Heart left ventricle (tissue), 16 donors: ENCODE measurements at places on chromosomes 5 and 9. TPM values are rescaled to one million over a fixed set of nuclear protein-coding genes. Genes with fewer than 3 reads are reported as not detected.

- H3K36me3 ChIP-seq = no peaks in the 10 kb centered on the region
- no peak overlapping the region for H3K4me3 ChIP-seq
- no peaks in the 10 kb centered on the region for H3K27me3 ChIP-seq
- H3K27ac ChIP-seq = no peak overlapping the region
Observed at GRCh38 chr5:114434396-114435219, 72.7 kb downstream of the KCNN2 start.

- H3K4me3 ChIP-seq = no peak overlapping the region
- H3K36me3 ChIP-seq = no peaks in the 10 kb centered on the region
- H3K27me3 ChIP-seq = no peaks in the 10 kb centered on the region
- no peak for DNase-seq
Observed at GRCh38 chr9:4566806-4567205, 76.5 kb downstream of the SLC1A1 start.

- H3K27me3 ChIP-seq = no peaks in the 10 kb centered on the region
- peaks cover 8% of the 10 kb centered on the region for H3K4me1 ChIP-seq
- no peak for DNase-seq
- H3K4me3 ChIP-seq = no peak overlapping the region
Observed at GRCh38 chr5:83911367-83911919, 190.8 kb upstream of the HAPLN1 start.

DNA sequence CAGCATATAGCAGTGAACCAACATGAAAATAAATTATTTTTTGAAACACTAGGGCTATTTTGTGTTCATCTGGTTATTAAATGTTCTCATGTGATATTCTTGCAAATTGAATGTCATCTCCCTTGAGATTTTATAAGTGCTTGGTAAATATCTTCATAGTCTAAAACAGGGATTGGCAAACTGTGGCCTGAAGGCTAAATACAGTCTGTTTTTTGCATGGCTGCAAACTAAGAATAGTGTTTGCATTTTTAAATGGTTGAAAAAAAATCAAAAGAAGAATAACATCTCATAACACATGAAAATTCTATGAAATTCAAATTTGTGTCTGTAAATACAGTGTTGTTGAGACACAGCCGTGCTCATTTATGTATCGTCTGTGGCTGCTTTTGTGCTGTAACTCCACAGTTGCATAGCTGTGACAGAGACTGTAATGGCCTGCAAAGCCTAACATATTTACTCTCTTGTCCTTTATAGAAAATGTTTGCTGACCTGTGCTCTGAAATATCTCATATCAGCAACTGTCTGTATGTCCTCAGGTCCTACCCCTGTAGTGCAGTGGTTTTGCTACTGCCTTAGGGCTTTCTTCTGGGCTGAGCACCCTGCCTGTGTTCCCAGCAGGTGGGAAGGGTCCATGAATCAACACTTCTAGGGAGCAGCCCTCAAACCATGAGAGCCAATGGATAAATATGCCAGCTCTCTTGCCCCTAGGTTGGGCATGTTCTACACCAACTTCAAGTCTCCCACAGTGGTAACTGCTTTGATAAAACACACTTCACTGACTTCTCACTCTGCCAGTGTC, 41.7 kb upstream of the ARRDC3 start:
- H3K36me3 ChIP-seq = no peaks in the 10 kb centered on the region
- H3K4me1 ChIP-seq = no peaks in the 10 kb centered on the region

- no peak overlapping the region for H3K27ac ChIP-seq
- peaks cover 5% of the 10 kb centered on the region for H3K4me1 ChIP-seq
- H3K27me3 ChIP-seq = no peaks in the 10 kb centered on the region
Observed at GRCh38 chr5:108345541-108346171, 36.2 kb downstream of the FBXL17 start.

DNA sequence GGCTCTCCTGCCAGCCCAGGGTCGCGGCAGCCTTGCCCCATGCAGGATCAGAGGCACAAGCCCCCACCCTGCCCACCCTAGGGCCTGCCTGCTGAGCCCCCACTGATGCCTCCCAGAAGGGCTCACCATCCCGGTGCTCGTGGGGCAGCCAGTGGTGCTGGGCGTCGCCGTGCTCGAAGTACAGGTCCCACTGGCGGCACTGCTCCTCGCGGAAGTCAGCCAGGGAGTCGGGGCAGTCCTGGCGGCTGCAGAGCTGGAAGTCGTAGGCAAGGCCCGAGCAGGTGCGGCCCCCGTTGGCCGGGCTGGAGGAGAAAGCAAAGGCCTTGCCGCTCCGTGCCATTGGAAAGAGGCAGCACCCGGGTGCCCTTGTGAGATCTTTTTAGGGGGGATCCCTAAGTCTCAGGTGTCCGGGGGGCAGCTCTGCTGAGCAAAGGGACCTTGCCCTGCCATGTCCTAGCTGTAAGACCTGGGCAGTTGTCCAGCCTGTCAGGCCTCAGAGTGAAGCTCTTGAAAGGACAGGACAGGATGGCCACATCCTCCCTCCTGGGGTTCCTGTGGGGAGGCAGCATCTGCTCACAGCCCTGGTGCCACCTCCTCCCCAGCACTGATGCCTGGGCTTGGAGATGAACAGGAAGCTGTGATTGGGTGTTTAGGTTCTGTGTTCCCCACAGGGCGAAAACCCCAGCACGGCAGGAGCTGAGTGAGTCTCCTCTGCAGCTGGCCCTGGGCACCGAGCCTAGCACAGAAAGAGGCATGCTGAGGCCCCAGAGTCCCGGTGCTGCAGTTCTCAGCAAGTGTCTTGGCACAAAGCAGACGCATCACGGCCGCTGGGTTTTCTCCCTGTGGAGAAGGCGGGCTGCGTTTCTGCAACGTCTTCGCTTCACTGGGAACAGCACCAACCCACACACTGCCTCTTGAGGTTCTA, 77.7 kb downstream of the ZNF354C start:
- DNase-seq = no peak
- H3K27me3 ChIP-seq = no peaks in the 10 kb centered on the region
- no peak overlapping the region for H3K27ac ChIP-seq
- no peaks in the 10 kb centered on the region for H3K36me3 ChIP-seq
- H3K4me3 ChIP-seq = no peak overlapping the region

DNA sequence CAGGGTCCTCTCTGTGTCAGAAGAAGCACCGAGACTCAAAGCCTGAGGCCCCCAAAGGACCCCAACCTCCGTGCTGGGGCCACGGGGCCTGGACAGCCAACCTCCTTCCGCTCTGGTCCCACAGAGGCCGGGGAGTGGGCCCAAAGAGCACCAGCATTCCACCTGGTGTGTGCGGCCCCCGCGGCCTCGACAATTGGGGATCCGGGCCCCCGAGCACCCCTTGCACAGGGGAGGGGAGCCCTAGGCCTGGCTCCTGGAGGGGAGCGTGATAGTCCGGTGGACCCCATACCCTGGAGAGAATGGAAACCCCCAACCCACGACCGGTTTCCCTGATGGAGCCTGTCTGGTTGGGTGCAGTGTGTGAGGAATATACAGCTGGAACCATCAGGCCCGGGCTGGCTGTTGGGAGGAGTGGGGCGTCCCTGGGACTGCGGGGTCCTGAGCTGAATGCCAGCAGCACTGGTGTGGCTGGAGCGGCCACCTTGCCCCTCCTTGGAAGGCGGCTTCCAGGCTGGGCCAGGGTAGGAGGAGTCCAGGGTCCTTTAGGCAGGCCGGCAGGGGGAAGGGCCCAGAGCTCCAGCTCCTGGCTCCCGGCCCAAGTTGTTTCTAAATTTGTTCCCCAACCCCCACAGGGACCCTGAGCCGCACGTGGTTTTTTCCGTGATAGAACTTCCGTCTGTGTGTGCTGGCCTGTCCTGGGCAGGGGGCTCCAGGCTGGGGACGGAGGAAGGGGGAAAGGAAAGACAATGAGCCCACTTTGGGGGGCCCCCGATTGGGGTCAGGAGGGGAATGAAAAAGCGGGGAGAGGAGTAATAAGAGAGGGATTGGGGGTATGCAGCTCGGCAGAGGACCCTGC, 825 bp upstream of the TOR4A start:
- H3K4me1 ChIP-seq = peaks cover 36% of the 10 kb centered on the region
- peak overlapping the region; percentile 99 for H3K27ac ChIP-seq
- DNase-seq = peak; percentile 92
- peaks cover 26% of the 10 kb centered on the region for H3K36me3 ChIP-seq
- H3K4me3 ChIP-seq = peak overlapping the region; percentile 67
- H3K27me3 ChIP-seq = no peaks in the 10 kb centered on the region

- H3K36me3 ChIP-seq = no peaks in the 10 kb centered on the region
- no peak overlapping the region for H3K4me3 ChIP-seq
- no peak for DNase-seq
- no peaks in the 10 kb centered on the region for H3K4me1 ChIP-seq
- H3K27ac ChIP-seq = no peak overlapping the region
Observed at GRCh38 chr5:155019601-155020226, 6.2 kb downstream of the KIF4B start.

GRCh38 chr9:93154293-93154903, 20.3 kb upstream of the NINJ1 start:
- no peak overlapping the region for H3K27ac ChIP-seq
- no peak for DNase-seq
- no peaks in the 10 kb centered on the region for H3K27me3 ChIP-seq
- H3K36me3 ChIP-seq = no peaks in the 10 kb centered on the region

DNA sequence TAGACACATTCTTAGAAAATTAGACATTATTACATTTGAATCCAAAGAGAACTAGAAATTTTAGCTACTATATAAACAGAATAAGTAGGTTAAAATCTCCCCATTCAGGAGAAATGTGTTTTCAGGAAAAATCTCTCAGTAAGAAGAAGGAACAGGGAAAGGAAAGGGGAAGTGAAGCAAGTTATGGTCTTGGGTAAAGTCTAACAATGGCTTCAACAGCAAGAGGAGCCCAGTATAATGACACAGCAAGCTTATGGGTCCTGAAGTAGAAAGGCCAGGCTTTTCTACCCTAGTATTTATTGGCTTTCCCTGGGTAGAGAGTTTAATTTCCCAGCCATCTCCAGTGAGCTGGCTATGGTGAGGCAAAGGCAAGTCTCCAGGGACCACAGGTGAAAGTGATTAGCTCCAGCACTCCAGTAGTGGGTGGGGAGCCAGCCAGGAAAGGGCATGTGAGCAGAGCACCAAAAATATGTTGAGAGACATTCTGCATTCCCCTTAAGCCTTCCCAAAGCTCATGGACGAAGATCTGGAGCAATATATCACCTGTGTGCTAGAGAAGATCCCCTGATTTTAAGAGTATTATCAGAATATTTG, 981.7 kb downstream of the NR2F1-AS1 start:
- no peaks in the 10 kb centered on the region for H3K36me3 ChIP-seq
- no peak overlapping the region for H3K27ac ChIP-seq
- H3K27me3 ChIP-seq = no peaks in the 10 kb centered on the region
- no peak for DNase-seq
- no peak overlapping the region for H3K4me3 ChIP-seq

GRCh38 chr5:60339691-60340201, 360.2 kb downstream of the DEPDC1B start:
- no peaks in the 10 kb centered on the region for H3K36me3 ChIP-seq
- H3K4me1 ChIP-seq = no peaks in the 10 kb centered on the region
- no peak overlapping the region for H3K4me3 ChIP-seq
- DNase-seq = no peak
- H3K27ac ChIP-seq = no peak overlapping the region

- H3K4me1 ChIP-seq = no peaks in the 10 kb centered on the region
- no peak overlapping the region for H3K4me3 ChIP-seq
- H3K27ac ChIP-seq = no peak overlapping the region
- H3K27me3 ChIP-seq = no peaks in the 10 kb centered on the region
- no peaks in the 10 kb centered on the region for H3K36me3 ChIP-seq
Observed at GRCh38 chr5:2588850-2589501, 162.5 kb downstream of the IRX2 start.

GRCh38 chr9:14293801-14294200, 20.1 kb downstream of the NFIB start:
- H3K36me3 ChIP-seq = no peaks in the 10 kb centered on the region
- no peak for DNase-seq
- no peak overlapping the region for H3K4me3 ChIP-seq
- H3K27ac ChIP-seq = peak overlapping the region; percentile 35
- no peaks in the 10 kb centered on the region for H3K27me3 ChIP-seq

DNA sequence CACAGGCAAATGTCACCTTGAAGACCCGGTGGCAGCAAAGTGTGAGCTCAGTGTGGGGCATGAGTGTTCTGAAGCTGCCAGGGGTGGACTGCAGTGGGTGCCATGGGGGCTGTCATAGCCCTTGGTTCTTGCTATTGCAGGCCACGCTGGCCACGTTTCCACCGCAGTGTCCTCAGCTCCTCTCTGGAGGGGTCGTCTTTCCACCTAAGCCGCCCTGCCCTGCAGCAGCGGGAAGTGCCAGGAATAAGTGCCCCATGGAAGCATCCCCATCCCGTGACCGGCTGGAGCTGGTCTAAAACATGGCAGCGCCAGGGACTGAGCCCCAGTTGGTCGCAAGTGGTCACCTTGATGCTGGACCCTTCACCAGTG, 6.9 kb downstream of the OBP2B start:
- no peaks in the 10 kb centered on the region for H3K27me3 ChIP-seq
- H3K36me3 ChIP-seq = no peaks in the 10 kb centered on the region
- no peak for DNase-seq

DNA sequence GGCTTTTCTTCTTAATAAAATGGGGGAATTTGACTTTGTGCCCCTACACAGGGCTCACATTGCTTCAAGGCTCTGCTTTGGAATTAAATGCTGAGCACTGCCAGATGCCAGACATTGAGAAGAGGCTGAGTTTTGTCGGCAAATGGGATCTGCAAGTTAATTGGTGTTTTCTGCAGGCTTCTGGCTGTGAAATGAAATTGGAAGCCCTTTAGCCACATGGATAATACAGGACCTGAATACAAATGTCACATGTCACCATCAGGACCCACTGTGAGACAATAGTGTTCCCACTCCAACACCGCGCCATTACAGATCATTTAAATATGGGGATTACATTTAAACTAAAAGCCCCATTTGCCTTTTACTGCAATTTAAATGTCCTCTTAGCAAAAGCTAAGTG, 164.4 kb downstream of the ZSWIM6 start:
- H3K4me1 ChIP-seq = peaks cover 4% of the 10 kb centered on the region
- no peak overlapping the region for H3K4me3 ChIP-seq
- no peak for DNase-seq
- H3K36me3 ChIP-seq = peaks cover 10% of the 10 kb centered on the region

GRCh38 chr5:76763136-76763535, 47.2 kb downstream of the F2R start:
- no peak overlapping the region for H3K27ac ChIP-seq
- DNase-seq = no peak
- no peaks in the 10 kb centered on the region for H3K4me1 ChIP-seq
- H3K4me3 ChIP-seq = no peak overlapping the region
- no peaks in the 10 kb centered on the region for H3K36me3 ChIP-seq
- H3K27me3 ChIP-seq = no peaks in the 10 kb centered on the region

DNA sequence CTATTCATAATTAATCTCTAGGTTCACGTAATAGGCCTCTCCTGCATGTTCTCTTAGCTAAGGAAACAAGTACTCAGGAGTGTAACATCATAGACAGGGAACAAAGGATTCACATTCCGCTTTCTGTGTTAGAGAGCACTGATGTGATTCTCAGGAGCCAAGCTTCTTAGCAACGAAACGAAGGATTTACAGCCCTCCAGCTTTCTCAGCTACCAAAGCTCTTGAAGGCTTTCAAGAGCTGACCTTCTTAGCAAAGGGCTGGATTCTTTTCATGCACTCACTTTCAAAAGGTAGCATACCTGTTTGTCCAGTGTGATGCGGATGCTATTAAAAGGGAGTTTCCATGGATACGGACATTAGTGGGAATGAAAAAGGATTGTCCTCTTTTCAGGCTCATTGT, 107.4 kb downstream of the TUSC1 start:
- H3K27ac ChIP-seq = no peak overlapping the region
- no peak overlapping the region for H3K4me3 ChIP-seq
- H3K36me3 ChIP-seq = no peaks in the 10 kb centered on the region
- DNase-seq = no peak
- H3K4me1 ChIP-seq = no peaks in the 10 kb centered on the region

Gene PCDHGA11
- total RNA-seq = 2.8 TPM

Gene LCN1
- total RNA-seq = 0.33 TPM

Gene CCDC127
- 9.1 TPM for total RNA-seq

Gene ANKRD55
- total RNA-seq = not detected

Gene TTC16
- total RNA-seq = 0.21 TPM

Gene PTPRD
- total RNA-seq = 11.0 TPM

Gene MLLT3
- 18.0 TPM for total RNA-seq
